Adrenal gland (tissue), 19 donors: ENCODE measurements at places on chromosomes 5 and 9.

- DNase-seq = no peak
Measured at GRCh38 chr5:28430565-28431178, 1392.3 kb upstream of the CDH9 start.

GRCh38 chr5:179923436-179923835, 15.7 kb upstream of the TBC1D9B start:
- no peak for DNase-seq

DNA sequence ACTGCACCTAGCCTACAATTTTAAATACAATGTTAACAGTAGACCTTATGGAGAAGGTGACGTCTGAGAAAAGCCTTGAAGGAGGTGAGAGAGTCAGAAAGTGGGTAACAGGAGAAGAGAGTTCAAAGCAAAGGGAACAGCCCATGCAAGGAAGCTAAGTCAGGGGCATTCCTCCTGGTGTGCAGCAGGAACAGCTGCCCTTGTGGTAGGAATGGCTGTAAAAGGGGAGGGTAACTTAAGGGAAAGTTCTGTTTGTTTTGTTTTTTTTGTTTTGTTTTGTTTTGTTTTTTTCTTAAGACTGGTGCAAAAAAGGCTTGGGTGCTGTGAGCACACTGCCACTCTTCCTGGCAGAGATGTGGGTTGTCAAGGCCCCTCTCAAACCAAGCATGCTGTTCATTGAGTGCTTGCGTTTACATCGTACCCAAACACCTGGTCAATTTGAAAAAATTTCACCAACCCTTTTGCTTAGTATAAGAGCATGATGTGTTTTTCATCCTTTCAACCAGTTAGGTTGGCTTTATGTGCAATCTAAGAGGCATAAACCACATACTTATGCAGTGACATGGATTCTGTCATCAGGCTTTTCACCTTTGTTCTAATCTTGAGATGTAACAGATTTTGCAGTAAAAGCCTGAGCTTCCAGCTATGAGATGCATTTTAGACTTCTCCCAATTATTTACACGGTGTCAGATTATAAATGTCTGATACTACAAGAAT, 279.7 kb downstream of the GLIS3 start:
- DNase-seq = no peak

GRCh38 chr5:60677850-60678664, 21.9 kb downstream of the DEPDC1B start:
- DNase-seq = no peak

DNA sequence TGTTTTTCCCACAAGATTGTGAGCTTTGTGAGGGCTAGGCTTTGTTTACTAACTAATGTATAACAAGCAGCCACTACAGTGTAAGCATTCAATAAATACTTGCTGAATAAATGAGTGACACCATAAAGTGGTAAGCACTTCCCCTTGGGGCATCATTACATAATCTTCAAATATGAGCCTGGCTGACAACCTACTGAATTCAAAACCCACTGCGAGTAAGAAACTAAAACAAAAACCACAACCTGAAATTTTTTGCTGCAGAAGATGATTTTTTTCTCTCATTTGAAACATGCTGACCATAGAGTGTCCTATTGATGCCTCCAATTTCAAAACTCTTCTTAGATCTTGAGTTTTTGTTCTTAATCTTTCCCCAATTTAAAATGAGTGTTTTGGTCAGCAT, 331.3 kb upstream of the CCNG1 start:
- DNase-seq = no peak

GRCh38 chr9:69645488-69645887, 26.7 kb downstream of the APBA1 start:
- DNase-seq = peak; percentile 27

DNA sequence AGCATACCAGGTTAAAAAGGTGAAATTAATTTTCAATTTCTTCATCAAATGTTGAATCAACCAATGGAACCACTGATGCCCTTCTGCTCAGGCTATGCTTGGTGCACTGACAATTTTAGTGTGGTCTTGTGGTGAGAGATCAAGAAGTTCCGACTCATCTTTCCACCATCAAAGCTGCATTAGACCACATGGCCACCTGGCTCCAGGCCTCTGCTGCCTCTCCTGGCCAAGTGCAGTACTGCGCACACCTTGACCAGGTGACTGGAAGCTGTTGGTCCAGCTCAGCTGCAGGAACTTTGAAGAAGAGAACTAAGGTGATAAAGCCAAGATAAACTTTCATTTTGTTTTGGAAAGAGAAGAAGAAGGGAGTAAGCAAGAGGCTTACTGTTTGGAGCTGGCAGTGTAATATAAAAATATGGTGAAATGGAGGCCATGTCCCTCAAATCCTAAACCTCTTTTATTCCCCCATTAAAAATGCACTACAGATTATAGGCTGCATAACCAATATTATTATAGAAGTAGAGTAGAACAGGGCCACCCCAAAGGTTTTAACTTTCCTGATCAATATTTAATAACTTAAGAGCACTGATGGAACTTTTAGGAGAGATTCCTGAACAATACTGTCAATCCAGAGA, 315.5 kb upstream of the C9orf72 start:
- no peak for DNase-seq

GRCh38 chr5:107012371-107012770, 658.4 kb downstream of the EFNA5 start:
- no peak for DNase-seq

DNA sequence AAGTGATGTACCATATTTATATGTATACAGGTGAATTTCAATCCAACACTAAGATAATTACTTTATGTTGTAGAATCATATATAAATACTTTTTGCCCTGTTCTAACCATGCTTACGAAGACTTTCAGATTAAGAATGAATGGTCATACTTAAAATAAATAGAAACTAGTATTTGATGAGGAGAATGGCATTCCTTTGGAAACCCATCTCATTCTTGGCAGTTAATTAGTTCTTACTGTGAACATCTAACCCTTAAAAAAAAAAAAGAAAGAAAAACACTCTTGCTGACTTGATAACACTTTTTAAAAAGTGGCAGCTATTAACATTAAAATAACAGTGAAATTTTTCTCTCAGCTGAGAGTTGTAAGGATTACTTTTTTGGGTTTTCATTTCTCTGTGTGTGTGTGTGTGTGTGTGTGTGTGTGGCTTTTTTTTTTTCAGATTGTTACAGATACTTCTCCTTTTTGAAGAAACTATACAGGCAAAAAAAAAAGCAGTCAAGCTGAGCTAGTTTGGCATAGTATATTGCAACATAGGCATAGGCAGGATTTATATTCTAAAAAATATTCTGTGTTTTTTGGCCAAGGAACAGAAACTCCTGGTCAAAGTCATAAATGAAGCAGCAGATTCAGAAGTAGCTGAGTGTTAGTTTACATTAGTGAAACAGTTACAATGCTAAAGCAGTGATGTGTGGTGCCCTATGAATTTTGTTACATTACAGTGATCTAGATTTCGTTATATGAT, 163.5 kb downstream of the CD180 start:
- no peak for DNase-seq
